Bronchial epithelial cell (primary cell): ENCODE measurements at places on chromosomes 4 and X.

DNA sequence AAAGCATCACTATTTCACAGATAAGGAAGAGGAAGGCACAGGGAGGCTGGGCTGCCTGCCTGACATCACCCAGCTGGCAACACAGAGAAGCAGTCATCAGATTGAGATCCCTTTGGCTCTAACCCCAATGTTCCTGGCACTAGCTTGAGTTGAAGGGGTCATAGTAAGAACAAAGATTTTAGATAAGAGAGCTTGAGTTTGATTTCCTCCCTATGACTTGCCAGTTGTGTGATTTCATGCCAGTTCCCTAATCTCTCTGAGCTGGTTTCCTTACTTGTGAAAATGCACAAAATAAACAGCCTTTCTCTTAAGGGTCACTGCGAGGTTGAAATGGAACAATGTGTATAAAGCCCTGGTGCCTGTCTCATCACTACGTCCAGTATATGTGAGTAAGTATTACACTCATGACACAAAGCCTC, 475.4 kb upstream of the HS3ST1 start:
- no peak for DNase-seq

DNA sequence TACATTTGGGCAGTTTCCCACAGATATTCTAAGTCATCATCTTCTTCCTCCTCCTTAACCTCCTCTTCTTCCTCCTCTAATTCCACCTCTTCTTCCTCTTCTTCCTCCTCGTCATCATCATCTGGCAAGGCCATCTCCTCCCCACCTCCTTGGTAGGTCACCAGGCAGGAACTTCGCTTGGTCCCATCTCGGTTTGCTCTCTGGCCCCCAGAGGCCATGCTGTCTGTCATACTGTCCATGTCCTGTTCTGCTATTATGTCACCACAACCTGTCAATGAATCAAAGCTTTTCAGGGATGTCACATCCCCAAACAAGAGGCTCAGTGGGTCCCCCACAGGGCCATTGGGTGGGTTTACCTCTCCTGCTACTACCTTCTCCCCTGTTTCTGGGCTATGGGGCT, 13.5 kb downstream of the AMER1 start:
- no peak for DNase-seq

GRCh38 chr4:140756319-140757231, at the start of gene TBC1D9:
Gene TBC1D9 (minus strand): TSS chr4:140756385. CDS start chr4:140756045, 340 bp downstream.
- DNase-seq, result peak; percentile 98

DNA sequence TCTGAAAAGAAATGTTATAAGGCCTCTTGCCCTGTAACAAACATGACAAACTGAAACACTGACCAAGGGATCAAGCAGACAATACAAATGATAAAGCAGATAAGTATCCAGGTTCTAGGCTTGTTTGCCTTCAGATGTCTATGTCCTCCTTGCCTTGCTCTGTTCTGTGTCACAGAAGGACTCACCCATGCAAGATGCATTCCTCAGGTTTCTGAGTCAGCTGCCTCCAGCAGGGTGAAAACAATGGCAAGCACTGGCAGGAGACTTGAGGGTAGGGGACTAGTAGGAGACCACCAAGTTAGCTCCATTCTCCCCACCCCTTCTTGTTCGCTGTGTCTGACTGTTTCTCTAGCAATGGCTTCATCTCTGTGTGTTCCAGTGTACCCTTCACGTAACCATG, 76.6 kb upstream of the CXXC4 start:
- peak; percentile 48 for DNase-seq

DNA sequence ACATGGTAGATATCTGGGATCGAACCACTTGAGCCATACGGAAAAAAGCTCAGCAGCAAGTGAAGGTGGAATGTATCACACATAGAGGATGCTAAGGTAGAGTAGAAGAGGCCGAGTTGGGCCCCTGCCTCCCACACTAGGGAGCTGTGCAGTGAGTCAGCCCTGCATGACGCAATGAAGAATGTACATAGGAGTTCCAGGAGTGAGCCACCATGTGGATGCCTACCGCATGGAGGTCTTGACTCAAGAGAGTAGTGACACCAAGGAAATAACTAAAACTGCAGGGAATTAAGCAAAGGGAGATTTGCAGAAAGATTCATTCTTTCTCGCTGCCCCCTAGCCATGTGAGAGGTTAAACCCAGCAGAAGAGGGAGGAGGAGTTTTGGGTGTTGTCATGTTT, 389.6 kb upstream of the IGFBP7 start:
- DNase-seq, result peak; percentile 7
